Esophagus squamous epithelium (tissue), 5 donors: ENCODE measurements at places on chromosomes 1 and 21.
A peak's percentile ranks its signal among the peaks of the same experiment; 100 is the strongest.

DNA sequence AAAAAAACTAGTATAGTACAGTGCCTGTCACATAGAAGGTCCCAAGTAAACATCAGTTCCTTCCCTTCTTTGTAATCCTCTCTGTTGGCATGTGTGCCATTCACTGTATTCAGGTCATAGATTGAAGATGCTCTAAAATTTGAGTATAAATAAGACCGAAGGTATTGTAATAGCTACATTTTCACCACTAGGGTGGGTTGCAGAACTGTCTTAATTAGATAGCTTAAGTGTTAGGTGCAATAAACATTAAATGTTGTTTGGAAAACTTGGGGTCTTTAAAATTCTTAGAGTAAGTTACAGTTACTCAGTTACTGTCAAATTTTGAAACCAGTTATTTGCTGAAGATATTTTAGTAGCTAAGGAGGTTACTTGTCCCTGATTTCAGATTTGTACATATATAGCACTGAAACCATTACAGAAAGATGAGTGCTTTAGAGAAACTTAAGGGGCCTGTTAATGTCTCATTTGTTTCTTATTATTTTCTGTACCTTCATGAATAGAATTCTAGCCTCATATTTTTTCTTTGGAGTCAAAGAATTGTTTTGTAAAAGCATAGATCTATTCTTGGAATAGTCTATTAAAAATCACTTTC, 24.3 kb downstream of the PER3 start:
- DNase-seq = no peak
- H3K36me3 ChIP-seq = peaks cover 33% of the 10 kb centered on the region
- no peak overlapping the region for H3K27ac ChIP-seq
- H3K4me1 ChIP-seq = no peaks in the 10 kb centered on the region
- H3K27me3 ChIP-seq = no peaks in the 10 kb centered on the region
- no peak overlapping the region for H3K4me3 ChIP-seq

DNA sequence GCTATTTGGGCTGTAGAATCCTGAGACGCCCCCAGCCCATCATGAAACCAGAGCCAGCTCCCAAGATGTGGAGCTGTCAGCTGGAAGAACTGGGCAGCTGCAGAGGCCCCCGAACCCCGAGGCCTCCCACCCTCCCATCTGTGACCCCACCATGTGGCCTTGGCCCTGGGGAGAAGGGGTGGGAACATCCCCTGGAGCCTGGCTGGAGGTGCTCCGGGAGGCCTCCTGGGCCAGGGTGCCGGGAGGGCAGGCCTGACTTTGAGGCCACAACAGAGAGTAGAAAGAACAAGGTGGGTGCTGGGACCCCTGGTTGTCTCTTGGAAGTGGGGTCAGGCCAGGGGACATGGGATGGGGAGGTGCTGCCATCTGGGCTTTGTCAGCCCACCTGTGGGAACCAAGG, 6.0 kb upstream of the SMYD3 start:
- no peaks in the 10 kb centered on the region for H3K27me3 ChIP-seq
- H3K27ac ChIP-seq = no peak overlapping the region
- DNase-seq = no peak
- H3K4me3 ChIP-seq = no peak overlapping the region
- no peaks in the 10 kb centered on the region for H3K36me3 ChIP-seq

GRCh38 chr1:145985502-145986439, 10.6 kb downstream of the TXNIP start:
- no peaks in the 10 kb centered on the region for H3K36me3 ChIP-seq
- peak overlapping the region; percentile 21 for H3K4me3 ChIP-seq
- DNase-seq = no peak
- peaks cover 58% of the 10 kb centered on the region for H3K4me1 ChIP-seq

- H3K4me3 ChIP-seq = no peak overlapping the region
- peaks cover 46% of the 10 kb centered on the region for H3K36me3 ChIP-seq
- no peak overlapping the region for H3K27ac ChIP-seq
- no peaks in the 10 kb centered on the region for H3K27me3 ChIP-seq
- no peak for DNase-seq
These were observed 13.7 kb upstream of the MPC2 start for GRCh38 chr1:167950569-167950968.

DNA sequence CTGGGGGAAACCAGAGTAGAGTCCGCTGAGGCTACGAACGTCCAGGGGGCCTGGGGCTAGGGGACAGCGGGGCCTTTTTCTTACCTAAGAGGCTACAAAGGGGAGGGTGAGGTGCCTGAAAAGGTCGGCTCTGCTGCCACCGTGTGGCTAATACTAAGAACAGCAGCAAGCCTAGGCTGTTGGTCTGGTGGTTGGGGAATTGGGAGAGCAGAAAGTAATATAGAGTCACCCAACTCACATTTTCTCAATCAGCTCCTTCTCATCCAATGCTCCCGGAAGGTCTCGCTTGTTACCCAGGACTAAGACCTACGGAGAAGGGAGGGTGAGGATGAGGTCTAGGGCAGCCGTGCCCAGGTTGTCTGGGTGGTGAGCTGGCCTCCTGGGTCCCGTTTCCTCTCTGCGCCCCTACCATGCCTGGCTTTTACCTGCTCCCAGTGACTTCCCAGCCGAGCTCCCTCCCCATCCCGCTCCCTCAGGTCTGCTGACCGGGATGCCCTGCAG, 9.3 kb downstream of the ARL8A start:
- peak overlapping the region; percentile 18 for H3K27ac ChIP-seq
- H3K4me3 ChIP-seq = no peak overlapping the region
- no peaks in the 10 kb centered on the region for H3K27me3 ChIP-seq
- no peak for DNase-seq
- peaks cover 28% of the 10 kb centered on the region for H3K36me3 ChIP-seq

DNA sequence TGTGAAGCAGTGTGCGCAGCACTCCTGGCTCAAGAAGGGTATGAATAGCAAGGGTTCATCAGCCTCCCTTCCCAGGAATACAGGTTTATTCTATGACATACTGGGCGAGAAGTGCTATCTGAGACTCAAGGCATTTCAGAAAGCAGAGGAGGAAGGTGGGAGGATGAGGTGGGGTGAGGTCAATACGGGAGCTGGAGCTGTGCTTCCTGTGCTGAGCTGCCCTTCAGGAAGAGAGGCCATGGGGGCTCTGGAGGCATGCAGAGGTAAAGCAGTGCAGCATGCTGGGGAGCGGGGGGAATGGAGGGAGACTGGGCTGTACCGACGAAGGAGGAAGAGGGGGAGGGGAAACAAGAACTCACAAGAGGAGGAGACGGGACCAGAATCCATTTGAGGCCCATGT, 717.6 kb downstream of the PTPRU start:
- H3K36me3 ChIP-seq = no peaks in the 10 kb centered on the region
- DNase-seq = no peak
- H3K4me1 ChIP-seq = no peaks in the 10 kb centered on the region

DNA sequence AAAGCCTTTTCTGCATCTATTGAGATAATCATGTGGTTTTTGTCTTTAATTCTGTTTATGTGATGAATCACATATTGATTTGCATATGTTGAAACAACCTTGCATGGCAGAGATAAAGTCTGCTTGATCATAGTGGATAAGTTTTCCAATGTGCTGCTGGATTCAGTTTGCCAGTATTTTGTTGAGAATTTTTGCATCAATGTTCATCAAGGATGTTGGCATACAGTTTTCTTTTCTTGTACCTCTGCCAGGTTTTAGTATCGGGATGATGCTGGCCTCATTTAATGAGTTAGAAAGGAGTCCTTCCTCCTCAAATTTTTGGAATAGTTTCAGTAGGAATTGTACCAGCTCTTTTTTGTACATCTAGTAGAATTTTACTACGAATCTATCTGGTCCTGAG, 55.0 kb downstream of the COL24A1 start:
- H3K4me1 ChIP-seq = peaks cover 4% of the 10 kb centered on the region
- H3K4me3 ChIP-seq = no peak overlapping the region
- H3K27ac ChIP-seq = no peak overlapping the region
- H3K36me3 ChIP-seq = no peaks in the 10 kb centered on the region

DNA sequence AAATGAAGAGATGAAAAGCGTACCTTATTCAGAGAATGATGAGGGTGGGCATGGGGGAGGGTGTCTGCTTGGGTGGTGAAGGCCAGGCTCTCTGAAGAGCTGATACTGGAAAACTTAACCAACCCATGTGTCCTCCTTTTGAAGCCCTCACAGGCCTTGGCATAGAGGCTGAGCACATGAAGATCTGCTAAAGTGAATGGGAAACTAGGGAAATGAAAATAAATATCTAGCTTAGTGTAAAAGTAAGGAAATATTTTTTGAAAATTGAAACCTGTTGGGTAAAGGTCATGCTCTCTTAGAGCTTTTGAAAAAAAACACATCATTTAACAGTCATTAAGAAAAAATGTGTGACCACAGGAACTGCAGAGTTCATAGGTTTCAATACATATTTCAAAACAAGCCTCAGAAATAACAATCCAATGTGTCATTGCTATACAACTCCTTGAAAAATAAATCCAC, 40.5 kb upstream of the RALGPS2 start:
- no peak overlapping the region for H3K27ac ChIP-seq
- no peak for DNase-seq
- no peaks in the 10 kb centered on the region for H3K4me1 ChIP-seq
- H3K4me3 ChIP-seq = no peak overlapping the region
- H3K36me3 ChIP-seq = no peaks in the 10 kb centered on the region

DNA sequence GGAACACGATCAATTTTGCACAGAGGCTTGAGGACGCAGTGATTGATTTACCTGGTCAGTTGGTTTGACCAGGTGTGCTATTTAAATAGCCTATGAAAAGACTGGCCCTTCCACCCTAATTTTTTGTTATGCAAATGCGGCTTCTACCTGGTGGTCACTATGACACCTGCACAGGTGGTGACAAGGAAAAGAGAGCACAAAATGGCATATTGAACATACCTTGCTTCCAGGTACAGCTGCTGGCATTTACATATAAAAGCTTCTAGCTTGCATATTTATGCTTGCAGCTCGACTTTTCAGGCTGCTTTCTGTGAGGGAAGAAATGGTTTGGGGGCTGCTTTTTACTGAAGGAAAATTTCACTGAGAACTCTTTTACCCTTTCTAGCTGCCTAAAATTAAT, 15.3 kb upstream of the FMO4 start:
- no peaks in the 10 kb centered on the region for H3K27me3 ChIP-seq
- no peak for DNase-seq
- no peak overlapping the region for H3K27ac ChIP-seq

DNA sequence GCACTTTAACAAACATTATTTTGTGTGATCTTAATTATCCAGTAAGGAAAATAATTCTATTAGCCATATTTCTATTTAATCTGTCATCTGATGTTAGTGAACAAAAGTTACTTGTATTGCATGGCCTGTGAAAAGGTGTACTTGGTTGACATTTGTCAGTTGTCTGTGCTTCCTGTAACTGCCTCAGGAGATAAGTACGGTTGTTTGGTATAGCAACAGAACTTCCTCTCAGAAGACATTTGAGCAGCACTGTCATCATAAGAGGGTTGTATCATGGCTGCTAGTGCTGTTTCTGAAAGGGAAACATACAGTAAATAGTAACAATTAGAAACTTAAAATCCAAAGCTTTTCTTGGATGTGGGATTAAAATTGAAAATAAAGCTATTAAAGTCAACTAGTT, 3.4 kb downstream of the BLZF1 start:
- H3K4me3 ChIP-seq = no peak overlapping the region
- no peaks in the 10 kb centered on the region for H3K27me3 ChIP-seq
- DNase-seq = no peak
- H3K27ac ChIP-seq = no peak overlapping the region
- H3K4me1 ChIP-seq = no peaks in the 10 kb centered on the region

DNA sequence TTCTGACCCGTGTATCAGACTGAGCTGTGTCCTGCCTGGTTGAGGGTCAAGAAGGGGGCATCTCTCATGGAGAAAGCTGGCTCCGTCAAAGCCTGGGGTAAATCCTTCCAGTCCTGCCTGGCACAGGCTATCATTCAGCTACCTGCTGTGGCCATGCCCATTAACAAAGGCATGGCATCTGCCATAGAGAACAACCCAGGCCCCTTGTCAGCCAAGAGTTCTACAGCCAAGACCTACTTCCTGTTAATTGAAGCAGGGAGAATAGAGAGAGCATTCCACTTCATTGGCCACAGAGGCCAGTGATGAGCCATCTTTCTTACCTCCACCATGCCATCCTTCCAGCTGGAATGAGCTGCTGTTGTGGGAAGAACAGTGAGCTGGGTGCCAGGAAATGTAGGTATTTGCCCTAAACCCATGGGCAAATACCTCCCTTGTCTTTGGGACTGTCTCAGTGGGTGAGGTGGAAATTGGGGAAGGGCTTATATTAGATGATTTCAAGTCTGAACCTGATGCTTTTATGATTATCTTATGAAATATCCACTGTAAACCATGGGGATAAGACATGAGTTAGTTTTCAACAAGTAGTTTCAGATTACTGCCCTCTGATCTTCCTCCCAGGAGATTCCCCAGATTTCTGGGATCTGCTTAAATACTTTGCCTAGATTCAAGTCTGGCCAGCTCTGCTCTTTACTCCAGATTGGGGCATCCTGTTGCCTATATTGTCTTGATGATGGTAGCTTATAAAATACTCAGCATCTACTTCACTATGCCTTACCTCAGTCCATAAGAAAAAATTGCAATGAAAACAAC, 11.2 kb upstream of the KCNQ4 start:
- no peak for DNase-seq
- H3K4me3 ChIP-seq = no peak overlapping the region
- H3K27ac ChIP-seq = no peak overlapping the region
- H3K36me3 ChIP-seq = peaks cover 70% of the 10 kb centered on the region
- H3K4me1 ChIP-seq = peaks cover 5% of the 10 kb centered on the region

DNA sequence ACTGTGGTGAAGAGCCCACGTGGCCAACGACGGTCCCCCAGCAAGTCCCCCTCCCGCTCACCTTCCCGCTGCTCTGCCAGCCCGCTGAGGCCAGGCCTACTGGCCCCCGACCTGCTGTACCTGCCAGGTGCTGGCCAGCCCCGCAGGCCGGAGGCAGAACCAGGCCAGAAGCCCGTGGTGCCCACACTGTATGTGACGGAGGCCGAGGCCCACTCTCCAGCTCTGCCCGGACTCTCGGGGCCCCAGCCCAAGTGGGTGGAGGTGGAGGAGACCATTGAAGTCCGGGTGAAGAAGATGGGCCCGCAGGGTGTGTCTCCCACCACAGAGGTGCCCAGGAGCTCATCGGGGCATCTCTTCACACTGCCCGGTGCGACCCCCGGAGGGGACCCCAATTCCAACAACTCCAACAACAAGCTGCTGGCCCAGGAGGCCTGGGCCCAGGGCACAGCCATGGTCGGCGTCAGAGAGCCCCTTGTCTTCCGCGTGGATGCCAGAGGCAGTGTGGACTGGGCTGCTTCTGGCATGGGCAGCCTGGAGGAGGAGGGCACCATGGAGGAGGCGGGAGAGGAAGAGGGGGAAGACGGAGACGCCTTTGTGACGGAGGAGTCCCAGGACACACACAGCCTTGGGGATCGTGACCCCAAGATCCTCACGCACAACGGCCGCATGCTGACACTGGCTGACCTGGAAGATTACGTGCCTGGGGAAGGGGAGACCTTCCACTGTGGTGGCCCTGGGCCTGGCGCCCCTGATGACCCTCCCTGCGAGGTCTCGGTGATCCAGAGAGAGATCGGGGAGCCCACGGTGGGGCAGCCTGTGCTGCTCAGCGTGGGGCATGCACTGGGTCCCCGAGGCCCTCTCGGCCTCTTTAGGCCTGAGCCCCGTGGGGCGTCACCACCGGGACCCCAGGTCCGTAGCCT, 46.8 kb downstream of the TRIM11 start:
- DNase-seq = no peak
- H3K27ac ChIP-seq = no peak overlapping the region
- H3K27me3 ChIP-seq = no peaks in the 10 kb centered on the region
- H3K4me1 ChIP-seq = no peaks in the 10 kb centered on the region
- H3K36me3 ChIP-seq = peaks cover 3% of the 10 kb centered on the region

GRCh38 chr21:39874206-39874605, 7.0 kb downstream of the PCP4 start:
- no peak overlapping the region for H3K27ac ChIP-seq
- H3K4me1 ChIP-seq = no peaks in the 10 kb centered on the region
- no peak for DNase-seq
- H3K36me3 ChIP-seq = no peaks in the 10 kb centered on the region
- no peak overlapping the region for H3K4me3 ChIP-seq
